ENCODE measurements at places on chromosomes 2 and 18. TPM values are rescaled to one million over a fixed set of nuclear protein-coding genes. Genes with fewer than 3 reads are reported as not detected.

DNA sequence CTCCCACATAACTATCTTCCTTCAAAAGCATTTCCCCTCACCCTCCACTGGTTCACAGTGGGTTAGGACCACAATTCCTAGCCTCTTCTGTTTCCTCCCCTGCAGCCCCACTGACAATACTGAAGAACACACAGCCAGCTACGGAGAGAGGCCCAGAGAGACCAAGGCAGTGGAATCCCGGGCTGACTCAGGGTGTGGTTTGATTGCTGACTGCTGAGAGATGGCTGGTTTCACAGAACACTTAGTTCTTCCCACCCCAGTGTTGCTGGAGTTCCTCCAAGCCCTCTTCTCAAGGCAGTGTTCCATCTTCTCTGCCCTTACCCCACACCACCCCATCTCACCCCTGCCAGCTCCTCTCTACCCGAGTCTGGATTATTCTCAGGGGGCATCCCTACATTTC, 43.3 kb upstream of the ZFP36L2 start:
- H3K27me3 ChIP-seq = no peaks in the 10 kb centered on the region
- H3K27ac ChIP-seq = peak overlapping the region; percentile 75
- peaks cover 40% of the 10 kb centered on the region for H3K4me1 ChIP-seq
- H3K36me3 ChIP-seq = no peaks in the 10 kb centered on the region
- peak; percentile 93 for DNase-seq
- H3K4me3 ChIP-seq = no peak overlapping the region

The CLEC4F gene
- total RNA-seq = not detected

GRCh38 chr2:1769703-1770422, 25.5 kb upstream of the PXDN start:
- no peaks in the 10 kb centered on the region for H3K36me3 ChIP-seq
- no peak overlapping the region for H3K27ac ChIP-seq
- no peaks in the 10 kb centered on the region for H3K4me1 ChIP-seq
- no peak overlapping the region for H3K4me3 ChIP-seq
- H3K27me3 ChIP-seq = no peaks in the 10 kb centered on the region

DNA sequence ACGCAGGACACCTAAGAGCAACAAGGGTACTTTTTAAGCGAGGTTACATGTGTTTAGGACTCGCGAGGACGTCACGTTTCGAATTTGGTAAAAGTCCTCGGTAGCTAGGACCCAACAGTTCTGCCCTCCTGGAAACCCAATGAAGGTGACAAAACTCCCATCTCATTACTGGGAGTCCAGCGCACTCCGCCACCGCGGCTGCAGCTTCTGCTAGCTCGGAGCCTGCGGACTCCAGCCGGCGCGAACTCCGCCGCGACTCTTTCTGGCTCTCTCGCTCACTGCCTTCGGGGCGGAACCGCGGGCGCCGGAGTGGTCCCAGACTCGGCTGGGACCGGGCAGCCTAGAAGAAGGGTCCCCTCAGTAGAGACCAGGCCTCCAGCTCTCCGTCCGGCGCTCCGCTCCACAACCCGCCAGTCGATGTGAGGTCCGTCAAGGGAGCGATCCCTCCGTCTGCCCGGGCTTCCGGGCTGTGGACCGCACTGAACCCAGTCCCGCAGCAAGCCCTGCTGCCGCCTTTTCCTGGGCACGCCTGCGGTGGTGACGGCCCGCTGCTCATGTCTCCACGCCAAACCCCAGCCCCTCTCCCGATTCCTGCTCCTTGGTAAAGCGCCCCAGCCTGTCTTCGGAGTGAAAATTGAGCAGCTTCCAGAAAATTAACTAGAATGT, 3.0 kb upstream of the OSR1 start:
- DNase-seq = no peak
- H3K27ac ChIP-seq = no peak overlapping the region
- H3K4me1 ChIP-seq = peaks cover 49% of the 10 kb centered on the region

- no peaks in the 10 kb centered on the region for H3K4me1 ChIP-seq
- no peak overlapping the region for H3K4me3 ChIP-seq
- H3K27me3 ChIP-seq = no peaks in the 10 kb centered on the region
- H3K36me3 ChIP-seq = no peaks in the 10 kb centered on the region
- peak overlapping the region; percentile 86 for H3K27ac ChIP-seq
- DNase-seq = no peak
These were observed 31.7 kb downstream of the LPIN2 start for GRCh38 chr18:2981212-2981728.

The QPCT gene
- total RNA-seq = 1.5 TPM

The CDH19 gene
- 305 TPM for total RNA-seq

Data from tibial nerve (tissue), 4 donors.